ENCODE measurements at places on chromosomes 2 and 18.

- no peak for DNase-seq
Observed at GRCh38 chr2:105397953-105398335, 907 bp downstream of the FHL2 start.

DNA sequence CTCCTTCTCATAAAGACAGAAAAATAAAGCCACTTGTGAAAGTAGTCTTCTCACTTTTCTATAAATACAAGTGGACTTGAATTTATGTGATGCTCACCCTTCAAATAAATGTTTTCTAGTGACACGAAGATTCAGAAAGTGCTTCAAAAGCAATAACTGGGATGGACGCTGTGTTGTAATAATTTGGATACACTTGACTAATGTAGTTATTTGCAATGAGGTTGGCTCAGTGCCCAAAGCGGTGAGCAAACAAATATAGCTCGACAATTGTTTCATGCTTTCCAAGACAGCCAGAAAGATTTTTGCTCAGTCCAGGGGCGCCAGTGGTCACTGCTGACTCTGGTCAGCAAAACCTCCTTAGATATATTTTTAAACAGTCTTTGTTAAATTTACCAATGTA is 278.6 kb upstream of the KLHL14 start:
- no peak for DNase-seq

GRCh38 chr2:86186431-86186830 is 8.8 kb downstream of the IMMT start:
- DNase-seq, result no peak

GRCh38 chr2:105515581-105516415 is 116.9 kb upstream of the FHL2 start:
- DNase-seq, result no peak

DNA sequence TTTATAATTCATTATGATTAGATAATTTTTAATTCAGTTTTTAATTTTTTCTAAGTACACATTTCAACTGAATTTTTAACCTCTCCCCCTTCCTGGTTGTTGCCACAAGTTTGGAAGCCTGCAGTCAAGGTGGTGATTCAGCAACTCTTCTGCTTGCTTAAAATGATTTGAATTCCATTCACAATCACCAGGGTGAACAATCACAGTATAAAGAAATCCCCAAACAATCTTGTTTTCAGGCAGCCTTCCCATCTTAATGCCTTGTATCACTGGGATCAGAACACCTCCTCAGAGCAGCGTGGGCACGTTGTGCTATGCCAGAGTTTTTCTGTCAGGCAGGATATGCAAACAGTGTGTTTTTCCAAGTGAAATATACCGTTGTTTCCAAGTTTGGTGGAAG is 46.7 kb upstream of the BARD1 start:
- DNase-seq, result no peak

Measured in activated CD4-positive, alpha-beta memory T cell treated with anti-CD3 and anti-CD28 coated beads, Interleukin-2, amount 10 ng/mL, durations not matched to agents 7 days and 5 days (primary cell).